ENCODE measurements at places on chromosomes 6 and 20. TPM values are rescaled to one million over a fixed set of nuclear protein-coding genes. Genes with fewer than 3 reads are reported as not detected.

Gene CRISP3
- total RNA-seq: 114 TPM

Gene DEFB132
- not detected for total RNA-seq

Gene EYS
- total RNA-seq: 0.87 TPM

Gene CLPSL2
- not detected for total RNA-seq

Gene HBS1L
- 44.1 TPM for total RNA-seq

Gene HNF4A
- not detected for total RNA-seq

Gene GPR6
- not detected for total RNA-seq

Gene RIPPLY2
- total RNA-seq: not detected

Gene ZCCHC3
- total RNA-seq: 14.1 TPM

Gene VSX1
- total RNA-seq: not detected

Gene WFDC10B
- total RNA-seq: not detected
